NCI-H187 treated with DMSO at 0.1 percent for 48 hours (cell line): ENCODE measurements at places on chromosomes 6 and 20.

DNA sequence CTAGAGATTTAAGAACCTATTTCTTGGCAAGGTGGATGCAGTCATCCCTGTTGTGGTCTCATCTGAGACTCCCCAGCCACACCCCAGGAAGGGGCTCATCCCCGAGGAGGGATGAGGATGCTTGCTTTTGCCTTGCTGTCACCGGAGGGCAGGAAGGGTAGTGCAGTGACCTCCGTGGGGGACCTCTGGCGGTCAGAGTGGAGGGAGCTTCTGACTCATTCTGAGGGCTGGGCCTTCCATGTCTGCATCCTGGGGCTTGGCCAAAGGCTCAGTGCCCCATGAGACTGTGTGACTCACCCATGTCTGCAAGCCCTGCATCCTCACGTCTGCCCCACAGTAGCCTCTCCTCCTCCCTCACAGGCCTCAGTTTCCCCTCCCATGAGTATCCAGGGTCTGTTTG lies 38.7 kb downstream of the UQCC2 start:
- DNase-seq = no peak

GRCh38 chr6:167566711-167567141 lies 241.8 kb downstream of the TTLL2 start:
- DNase-seq = no peak

GRCh38 chr6:110158479-110158878 lies 21.0 kb downstream of the WASF1 start:
- DNase-seq = no peak

DNA sequence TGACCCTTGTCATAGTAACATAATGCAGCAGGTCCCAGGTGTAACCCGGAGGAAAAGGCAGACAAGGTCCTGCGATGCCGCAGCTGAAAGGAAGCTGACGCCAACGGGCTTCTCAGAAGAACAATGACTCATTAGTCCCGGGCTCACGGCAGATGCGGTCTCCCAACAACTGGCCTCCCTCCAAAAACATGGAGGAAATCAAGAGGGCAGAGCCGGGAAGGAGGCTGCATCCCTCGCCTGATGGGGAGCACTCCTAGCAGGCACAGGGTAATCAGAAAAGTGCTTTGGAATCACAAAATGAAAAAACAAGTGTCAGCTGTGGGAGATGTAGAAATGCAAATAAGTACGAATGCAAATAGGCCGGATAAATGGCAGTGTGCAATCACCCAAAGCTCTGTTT lies 165.2 kb upstream of the AGPAT4 start:
- DNase-seq = no peak

- no peak for DNase-seq
Measured at GRCh38 chr6:3879194-3879952, 30.2 kb downstream of the FAM50B start.

- DNase-seq = no peak
Measured at GRCh38 chr6:4803343-4803744, 27.1 kb downstream of the CDYL start.

DNA sequence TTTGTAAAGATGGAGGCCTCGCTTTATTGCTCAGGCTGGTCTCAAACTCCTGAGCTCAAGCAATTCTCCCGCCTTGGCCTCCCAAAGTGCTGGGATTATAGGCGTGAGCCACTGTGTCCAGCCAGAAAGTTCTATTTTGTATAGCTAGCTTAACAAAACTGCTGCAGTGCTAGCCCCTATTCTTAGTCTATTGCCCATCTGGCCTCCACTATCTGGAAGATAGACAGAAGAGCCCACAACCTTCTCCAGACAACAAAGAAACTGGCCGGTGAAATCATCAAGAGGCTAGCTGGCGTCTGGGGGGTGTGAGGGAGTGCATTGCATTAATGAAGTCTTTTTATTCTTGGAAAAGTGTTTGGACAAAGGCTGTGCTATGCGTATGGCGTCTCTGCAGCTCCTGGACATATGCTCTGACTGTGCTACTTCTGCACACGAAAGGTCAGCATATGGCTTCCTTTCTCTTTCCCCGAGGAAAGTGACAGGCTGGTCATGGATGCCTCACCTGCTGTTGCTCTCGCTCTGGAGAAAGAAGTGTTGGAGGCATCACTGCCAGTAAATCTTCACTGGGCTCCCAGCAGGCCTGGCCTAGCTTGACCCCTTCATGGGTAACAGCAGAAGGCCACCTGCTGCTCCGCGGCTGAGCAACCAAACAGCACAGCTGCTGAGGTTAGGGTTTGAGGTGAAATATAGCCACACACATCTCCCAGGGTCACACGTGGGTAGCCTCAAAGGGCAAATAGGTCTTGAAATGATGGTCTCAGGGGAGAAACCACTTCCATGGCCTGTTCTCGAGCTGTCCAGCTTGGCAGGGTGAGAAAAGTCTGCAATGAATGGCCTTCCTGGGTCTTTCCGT lies 95.1 kb upstream of the IYD start:
- no peak for DNase-seq

DNA sequence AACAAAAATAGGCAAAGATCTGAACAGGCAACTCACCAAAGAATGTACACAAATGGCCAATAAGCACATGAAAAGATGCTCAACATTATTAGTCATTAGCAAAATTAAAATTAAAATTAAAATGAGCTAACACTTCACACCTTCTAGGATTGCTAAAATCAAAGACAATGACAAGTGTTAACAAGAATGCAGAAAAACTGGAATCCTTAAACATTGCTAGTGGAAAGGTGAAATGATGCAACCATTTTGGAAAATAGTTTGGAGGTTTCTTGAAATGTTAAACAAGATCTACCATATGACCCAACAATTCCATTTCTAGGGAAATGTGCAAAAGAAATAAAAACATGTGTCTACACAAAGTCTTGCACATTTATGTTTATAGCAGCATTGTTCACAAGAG lies 75.5 kb upstream of the DST start:
- no peak for DNase-seq

- DNase-seq = no peak
Measured at GRCh38 chr6:146741609-146742008, 142.8 kb downstream of the ADGB start.

GRCh38 chr6:46990031-46990644 lies 52.0 kb downstream of the ADGRF1 start:
- no peak for DNase-seq

- no peak for DNase-seq
Measured at GRCh38 chr20:8811801-8812594, 256.9 kb upstream of the PLCB4 start.

DNA sequence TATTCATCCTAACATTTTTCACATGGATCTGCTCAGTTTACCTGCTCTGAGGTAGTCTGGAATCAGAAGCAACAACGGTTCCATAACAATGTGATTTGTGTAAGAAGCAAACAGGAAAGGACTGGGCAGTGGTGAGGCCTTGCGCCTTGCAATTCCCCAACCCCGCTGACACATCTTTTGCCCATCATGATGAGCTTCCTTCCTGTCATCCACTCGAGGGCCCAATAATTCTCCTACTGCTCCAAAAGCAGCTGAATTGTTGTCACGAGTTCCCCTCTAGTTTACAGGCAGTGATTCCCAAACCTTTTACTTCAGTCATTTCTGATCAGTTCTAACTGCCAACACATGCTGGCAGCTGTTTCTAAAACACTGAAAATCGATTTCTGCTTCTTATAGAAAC lies 22.9 kb downstream of the STX7 start:
- DNase-seq = no peak

DNA sequence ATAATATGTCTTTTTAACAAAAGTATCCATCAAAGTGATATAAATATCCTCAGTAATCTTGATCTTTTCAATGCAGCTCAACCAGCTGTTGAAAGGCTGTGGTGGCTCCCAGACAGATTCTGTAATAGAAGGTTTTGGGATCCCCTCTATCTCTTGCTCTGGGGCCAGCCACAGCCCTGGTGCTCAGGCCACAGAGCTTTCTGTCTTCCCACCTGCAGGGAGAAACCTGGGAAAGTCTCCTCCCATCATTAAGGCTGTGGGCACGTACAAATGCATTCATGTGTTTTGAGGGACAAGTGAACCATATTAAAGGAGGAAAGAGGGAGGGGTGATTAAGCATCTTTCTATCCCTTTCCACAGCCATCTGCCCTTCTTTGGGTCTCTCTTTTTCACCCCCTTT lies 183.1 kb downstream of the PRDM13 start:
- no peak for DNase-seq

- DNase-seq = no peak
Measured at GRCh38 chr6:45737331-45738056, 278.2 kb downstream of the CLIC5 start.

- no peak for DNase-seq
Measured at GRCh38 chr20:35296101-35296554, 3.9 kb upstream of the FAM83C start.

DNA sequence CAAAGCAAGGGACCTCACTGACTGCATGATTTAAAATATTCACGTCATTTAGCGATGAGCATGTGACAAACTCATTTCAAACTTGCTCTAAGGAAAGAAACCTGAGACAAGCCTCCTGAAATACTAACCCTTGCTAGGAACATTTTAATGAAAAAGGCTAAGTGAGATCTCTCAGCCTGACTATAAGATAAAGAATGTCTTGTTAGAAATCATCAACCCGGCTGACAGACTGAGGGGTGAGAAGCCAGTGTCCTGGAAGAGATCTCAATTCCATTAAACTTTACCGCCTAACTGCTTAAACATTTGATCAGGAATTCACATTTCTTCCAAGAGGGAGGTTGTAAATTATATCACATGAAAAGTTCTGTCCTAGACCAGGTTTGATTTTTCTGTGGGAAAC lies 274.8 kb upstream of the EXOC2 start:
- DNase-seq = no peak

GRCh38 chr6:121573481-121573880 lies 138.0 kb downstream of the GJA1 start:
- no peak for DNase-seq

DNA sequence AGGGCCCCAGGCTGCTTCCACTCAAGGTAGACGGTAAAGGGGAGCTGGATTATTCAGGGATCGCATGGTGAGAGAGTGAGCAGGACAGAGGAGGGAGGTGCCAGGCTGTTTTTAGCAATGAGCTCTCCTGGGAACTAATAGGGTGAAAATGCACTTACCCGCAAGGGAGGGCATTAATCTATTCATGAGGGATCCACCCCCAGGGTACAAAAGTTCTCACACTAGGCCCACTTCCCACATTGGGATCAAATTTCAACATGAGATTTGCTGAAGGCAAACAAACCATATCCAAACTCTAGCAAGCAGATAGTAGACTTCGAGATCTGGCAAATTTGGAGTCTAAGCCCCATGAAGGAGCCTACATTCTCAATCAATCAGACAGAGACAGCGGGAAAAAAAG lies 408.6 kb downstream of the RNF144B start:
- DNase-seq = no peak

GRCh38 chr6:37030599-37030998 lies 25.1 kb downstream of the FGD2 start:
- DNase-seq = no peak

GRCh38 chr6:24009319-24009718 lies 116.7 kb upstream of the NRSN1 start:
- peak; percentile 62 for DNase-seq

- no peak for DNase-seq
Measured at GRCh38 chr6:110020888-110021287, 42.8 kb downstream of the GPR6 start.

GRCh38 chr6:2078888-2079287 lies 166.5 kb downstream of the GMDS start:
- DNase-seq = no peak

- DNase-seq = no peak
Measured at GRCh38 chr20:57809661-57810172, 99.9 kb upstream of the PMEPA1 start.

GRCh38 chr6:81753711-81754577 lies 1.5 kb upstream of the TENT5A start:
- no peak for DNase-seq

GRCh38 chr6:167546611-167547327 lies 221.9 kb downstream of the TTLL2 start:
- no peak for DNase-seq

DNA sequence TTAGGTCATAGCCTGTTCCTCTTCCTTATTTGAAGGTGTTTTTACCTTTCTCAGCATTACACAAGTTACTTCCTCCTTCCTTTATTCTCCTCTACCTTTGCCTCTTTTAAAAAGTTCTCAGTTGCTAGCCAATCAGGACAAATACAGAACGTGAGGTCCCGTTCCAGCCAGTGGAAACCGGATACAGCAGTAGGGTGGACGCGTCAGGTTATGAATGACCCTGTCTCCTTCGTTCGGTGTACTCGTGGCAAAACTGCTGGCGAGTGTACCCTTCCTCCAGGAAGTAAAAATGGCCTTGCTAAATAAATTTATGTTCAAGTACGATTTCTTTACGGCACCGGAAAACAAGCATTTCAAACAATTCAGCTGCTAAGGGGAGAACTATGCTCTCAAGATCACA lies 77.0 kb upstream of the MLN start:
- DNase-seq = no peak

GRCh38 chr6:41045664-41046063 lies 3.4 kb downstream of the TSPO2 start:
- no peak for DNase-seq

DNA sequence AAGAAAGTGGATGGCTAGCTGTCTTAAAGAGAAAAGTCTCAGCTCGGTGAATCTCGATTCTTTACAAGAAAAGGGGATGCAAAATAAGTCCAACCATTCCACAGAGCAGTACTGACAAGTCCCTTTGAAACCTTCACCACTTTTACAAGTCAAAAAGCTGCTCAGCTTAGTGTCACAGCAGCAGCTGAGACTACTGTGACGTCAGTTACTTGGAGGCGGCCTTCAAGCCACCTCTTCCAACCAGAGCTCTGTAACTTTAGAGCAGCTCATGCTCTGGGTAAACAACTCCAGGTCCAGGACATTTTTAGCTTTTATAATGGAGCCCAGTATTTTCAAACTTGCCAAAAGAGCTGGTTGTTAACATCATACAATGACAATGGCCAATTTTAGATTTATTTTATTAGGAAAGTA lies at the start of gene KIAA0408:
KIAA0408 (minus strand) TSS at position 159 of the 411 bp plus-strand sequence. CDS start 5,408 bp downstream, outside the sequence.
- no peak for DNase-seq

DNA sequence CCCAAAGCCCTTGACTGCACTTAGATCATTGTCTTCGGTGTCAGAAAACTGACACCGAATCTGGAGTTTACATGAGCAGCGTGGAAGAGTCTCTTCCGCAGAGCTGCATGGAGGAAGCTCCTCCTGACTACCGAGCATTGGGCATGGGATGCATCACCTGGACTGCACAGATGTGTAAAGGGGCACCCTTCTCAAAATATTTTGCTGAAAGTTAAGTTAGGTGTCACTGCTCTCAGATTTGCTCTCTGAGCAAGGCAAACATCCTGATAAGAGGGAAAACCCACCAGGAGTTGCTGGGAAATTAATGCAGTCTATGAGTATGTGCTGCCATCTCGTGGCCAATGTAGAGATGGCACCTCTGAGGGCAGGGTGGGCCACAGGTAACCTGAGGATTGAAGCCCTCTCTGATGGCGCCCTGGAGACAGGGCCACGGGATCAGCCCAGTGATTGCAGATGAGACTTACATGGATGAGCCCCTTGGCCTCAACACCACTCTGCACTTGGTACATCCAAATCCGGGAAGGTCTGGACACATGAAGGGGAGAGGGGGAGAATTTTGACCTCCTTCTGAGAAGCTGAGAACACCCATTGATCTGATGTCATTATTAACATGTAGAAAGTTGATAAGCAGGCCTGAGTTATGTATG lies 129.9 kb downstream of the LPA start:
- no peak for DNase-seq

GRCh38 chr6:157560691-157561413 lies 179.9 kb downstream of the ZDHHC14 start:
- DNase-seq = no peak
